Activated CD8-positive, alpha-beta T cell treated with anti-CD3 and anti-CD28 coated beads for 36 hours (primary cell): ENCODE measurements at places on chromosomes 6 and 20. TPM values are rescaled to one million over a fixed set of nuclear protein-coding genes. Genes with fewer than 3 reads are reported as not detected.

- DNase-seq, result no peak
Observed at GRCh38 chr6:5318617-5319272, 57.4 kb downstream of the FARS2 start.

TREM2 gene
- total RNA-seq, result not detected

APMAP gene
- 36.7 TPM for total RNA-seq

ADGB gene
- total RNA-seq, result not detected

- DNase-seq, result no peak
Observed at GRCh38 chr6:86723729-86724128, 213.6 kb upstream of the HTR1E start.

- DNase-seq, result no peak
Observed at GRCh38 chr6:162156146-162156545, 571.4 kb downstream of the PRKN start.
